ENCODE measurements at places on chromosomes 16 and 17. TPM values are rescaled to one million over a fixed set of nuclear protein-coding genes. Genes with fewer than 3 reads are reported as not detected.
A peak's percentile ranks its signal among the peaks of the same experiment; 100 is the strongest.

The ATAD5 gene
- total RNA-seq: 32.9 TPM

The KRT25 gene
- not detected for total RNA-seq

The TMEM231 gene
- total RNA-seq: 5.3 TPM

The NOXO1 gene
- total RNA-seq: not detected

DNA sequence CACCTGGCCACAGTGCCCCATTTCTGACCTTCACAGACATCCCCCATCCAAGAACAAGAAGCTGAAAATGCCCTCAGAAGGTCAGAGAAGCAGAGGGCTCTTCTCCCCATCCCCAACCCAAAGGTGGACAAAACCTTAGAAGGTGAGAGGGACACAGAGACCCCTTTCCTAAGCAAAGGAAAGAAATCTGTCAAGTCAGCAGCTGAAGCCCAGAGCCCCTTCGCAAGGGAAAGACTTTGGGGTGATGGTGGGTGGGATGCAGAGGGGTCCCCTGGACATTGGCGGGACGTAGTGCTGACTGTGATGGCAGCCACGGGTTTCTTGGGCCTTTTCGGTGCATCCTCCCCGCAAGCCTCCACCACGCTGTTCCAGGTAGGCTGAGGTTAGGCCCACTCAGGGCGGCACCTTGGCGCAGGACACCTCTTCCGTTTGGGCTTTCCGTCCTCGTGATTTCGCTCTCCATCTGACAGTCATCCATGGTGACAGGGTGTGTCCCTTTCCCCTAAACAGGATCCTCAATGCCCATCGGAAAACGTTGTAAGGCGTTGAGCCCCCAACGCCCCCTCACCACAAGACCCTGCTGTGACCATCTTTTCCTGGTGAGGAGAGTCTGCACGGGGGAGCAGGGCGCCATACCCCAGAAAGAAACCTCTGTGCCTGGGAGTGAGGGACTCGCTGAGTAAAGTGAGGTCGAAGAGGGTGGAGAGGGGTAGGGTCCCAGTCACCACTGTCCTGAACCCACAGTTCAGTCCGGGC, 10.7 kb upstream of the GSDMA start:
- DNase-seq: no peak
- H3K4me3 ChIP-seq: peak overlapping the region; percentile 39
- H3K27ac ChIP-seq: no peak overlapping the region

DNA sequence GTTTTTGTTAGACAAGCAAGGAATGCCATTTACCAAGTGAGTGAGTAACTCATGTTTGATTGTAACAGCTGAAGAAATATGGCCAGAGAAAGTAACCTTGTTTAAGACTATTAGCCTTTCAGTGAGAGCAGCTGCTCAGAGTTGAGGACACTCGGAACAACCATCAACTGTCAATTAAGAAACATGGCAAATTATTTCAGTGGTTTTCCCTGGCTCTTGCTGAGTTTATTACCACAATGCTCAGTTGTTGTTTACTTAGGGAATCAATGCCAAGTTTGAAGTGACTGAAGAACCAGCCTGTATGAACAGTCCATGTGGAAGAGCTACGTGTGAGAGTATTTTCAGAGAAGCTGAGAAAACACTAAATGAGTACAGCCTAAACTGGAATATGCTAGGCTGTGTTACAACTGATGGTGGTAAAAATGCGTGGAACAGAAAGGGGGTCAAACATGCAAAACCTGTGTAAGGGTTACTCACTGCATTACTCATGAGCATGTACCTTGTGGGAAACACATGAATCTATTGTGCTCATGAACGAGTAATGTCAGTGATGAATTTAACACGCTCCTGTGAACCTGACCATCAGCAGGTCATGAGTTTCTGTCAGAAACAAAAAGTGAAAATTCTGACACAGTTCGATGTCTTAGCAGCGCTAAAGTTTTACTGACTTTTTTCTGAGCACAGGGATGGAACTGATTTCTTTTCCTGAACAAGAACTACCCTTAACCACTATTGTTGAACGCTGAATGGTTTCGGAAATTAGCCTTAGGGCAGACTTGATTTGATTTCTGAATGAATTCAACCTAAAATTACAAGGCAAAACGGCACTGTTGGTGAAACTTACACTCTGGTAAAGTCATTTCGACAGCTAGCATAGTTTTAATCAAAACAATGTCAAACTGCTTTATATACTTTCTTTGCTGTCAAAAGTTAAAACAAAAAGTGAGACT, 33.5 kb downstream of the GNA13 start:
- peaks cover 9% of the 10 kb centered on the region for H3K36me3 ChIP-seq
- H3K4me3 ChIP-seq: peak overlapping the region; percentile 50
- DNase-seq: peak; percentile 34
- no peaks in the 10 kb centered on the region for H3K27me3 ChIP-seq

DNA sequence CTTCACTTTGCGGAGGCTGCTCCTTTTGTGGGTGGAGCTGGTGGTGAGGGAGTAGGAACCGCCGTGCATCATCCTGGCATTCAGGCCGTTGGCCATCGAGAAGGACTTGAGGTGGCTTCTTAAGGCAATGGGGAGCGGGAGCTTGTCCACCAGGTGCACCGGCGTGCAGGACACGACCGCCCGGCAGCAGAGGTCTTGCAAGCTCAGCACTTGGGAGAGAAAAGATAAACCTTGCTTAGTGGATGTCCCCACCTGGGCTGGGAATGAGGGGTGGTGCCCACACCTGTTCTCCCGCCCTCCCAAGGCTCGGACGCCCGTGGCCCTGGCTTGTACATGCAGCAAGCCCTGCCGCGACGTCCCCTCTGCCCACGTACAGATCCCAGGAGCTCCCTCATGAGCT, 9.7 kb upstream of the WDR45B start:
- H3K4me1 ChIP-seq: no peaks in the 10 kb centered on the region
- no peak for DNase-seq
- no peak overlapping the region for H3K27ac ChIP-seq
- no peaks in the 10 kb centered on the region for H3K36me3 ChIP-seq
- H3K4me3 ChIP-seq: no peak overlapping the region
- H3K27me3 ChIP-seq: no peaks in the 10 kb centered on the region

DNA sequence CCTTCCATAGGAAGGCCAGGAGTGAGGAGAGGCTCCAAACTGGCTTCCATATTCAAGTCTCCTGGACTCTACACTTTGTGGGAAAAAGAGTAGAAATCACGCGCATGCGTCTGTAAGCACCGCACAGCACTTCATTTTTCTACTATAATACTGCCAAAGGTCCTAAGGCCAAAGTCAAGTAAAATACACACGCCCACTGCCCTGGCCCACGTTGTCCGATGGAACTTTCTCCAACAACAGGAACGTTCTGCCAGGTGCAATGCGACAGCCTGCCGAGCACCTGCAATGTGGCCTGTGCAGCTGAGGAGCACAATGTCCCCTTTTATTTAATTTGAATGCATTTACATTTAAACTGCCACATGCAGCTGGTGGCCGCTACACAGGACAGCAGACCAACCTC, 23.5 kb downstream of the DNASE1 start:
- H3K27ac ChIP-seq: no peak overlapping the region
- H3K27me3 ChIP-seq: no peaks in the 10 kb centered on the region
- H3K36me3 ChIP-seq: peaks cover 41% of the 10 kb centered on the region
- DNase-seq: no peak
- no peak overlapping the region for H3K4me3 ChIP-seq

DNA sequence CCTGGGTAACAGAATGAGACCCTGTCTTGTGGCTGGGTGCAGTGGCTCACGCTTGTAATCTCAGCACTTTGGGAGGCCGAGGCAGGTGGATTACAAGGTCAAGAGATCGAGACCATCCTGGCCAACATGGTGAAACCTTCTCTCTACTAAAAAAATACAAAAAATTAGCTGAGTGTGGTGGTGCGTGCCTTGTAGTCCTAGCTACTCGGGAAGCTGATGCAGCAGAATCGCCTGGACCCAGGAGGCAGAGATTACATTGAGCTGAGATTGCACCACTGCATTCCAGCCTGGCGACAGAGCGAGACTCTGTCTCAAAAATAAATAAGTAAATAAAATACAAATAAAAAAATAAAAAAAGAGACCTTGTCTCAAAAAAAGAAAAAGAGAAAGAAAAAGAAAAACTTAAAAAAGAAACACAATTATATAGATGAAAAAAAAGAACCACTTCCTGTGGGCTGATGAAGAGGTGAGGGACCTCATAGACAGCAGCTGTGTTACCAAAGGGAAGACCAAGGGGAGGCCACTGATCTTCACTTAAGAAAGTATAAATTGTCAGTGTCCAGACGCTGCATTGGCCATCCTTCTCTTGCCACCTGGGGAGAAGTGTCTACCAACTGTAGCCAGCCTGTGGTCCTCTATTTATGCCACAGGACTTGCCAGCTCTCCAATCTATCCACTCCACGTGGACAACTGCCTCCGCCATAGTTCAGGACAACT, 24.4 kb upstream of the SMG1 start:
- H3K4me3 ChIP-seq: no peak overlapping the region
- no peaks in the 10 kb centered on the region for H3K27me3 ChIP-seq
- H3K36me3 ChIP-seq: no peaks in the 10 kb centered on the region

DNA sequence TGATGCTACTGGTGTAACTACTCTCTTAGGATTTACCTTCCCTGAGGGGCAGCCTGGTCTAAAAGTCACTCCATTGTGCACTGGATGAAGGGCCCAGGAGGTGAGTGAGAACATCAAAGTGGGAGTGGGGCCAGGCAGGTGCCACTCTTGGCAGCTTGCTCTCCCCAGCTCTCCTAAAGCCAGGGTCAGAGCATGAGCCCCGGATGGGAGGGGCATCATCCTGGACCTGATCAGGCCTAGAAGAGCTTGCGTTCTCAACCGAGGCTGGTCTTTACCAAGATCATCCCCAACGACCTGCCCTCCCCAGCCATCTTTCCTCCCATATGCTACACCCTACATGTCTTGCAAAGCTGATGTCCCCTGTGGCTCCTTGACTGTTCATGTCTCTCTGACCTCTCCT, 87.1 kb downstream of the AIPL1 start:
- H3K36me3 ChIP-seq: no peaks in the 10 kb centered on the region
- no peak for DNase-seq
- peaks cover 25% of the 10 kb centered on the region for H3K27me3 ChIP-seq
- H3K4me3 ChIP-seq: no peak overlapping the region
- H3K27ac ChIP-seq: no peak overlapping the region

GRCh38 chr17:30323895-30324319, 9.9 kb downstream of the TMIGD1 start:
- DNase-seq: peak; percentile 70
- H3K27me3 ChIP-seq: no peaks in the 10 kb centered on the region
- H3K4me1 ChIP-seq: peaks cover 34% of the 10 kb centered on the region
- no peaks in the 10 kb centered on the region for H3K36me3 ChIP-seq

GRCh38 chr17:47899643-47900042, 3.6 kb downstream of the SP2 start:
- H3K4me3 ChIP-seq: no peak overlapping the region
- no peak overlapping the region for H3K27ac ChIP-seq
- DNase-seq: no peak
- H3K36me3 ChIP-seq: peaks cover 8% of the 10 kb centered on the region
- peaks cover 40% of the 10 kb centered on the region for H3K4me1 ChIP-seq

DNA sequence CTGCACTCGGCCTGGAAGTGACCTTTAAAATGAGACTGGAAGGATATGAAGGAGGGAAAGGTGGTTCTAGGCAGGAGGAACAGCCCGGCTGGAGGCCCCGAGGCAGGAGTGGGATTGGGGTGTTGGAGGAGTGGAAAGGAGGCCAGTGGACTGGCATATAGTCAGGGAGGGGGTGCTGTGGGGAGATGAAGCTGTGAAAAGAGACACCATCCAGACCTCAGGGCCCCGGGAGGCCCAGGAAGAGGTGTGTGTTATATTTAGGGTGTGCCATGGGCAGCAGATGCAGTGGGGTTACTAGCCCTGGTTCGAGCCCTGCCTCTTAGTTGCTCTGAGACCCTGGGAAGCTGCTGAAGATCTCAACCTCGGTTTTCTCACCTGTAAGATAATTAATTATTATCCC, 18.9 kb upstream of the DOK4 start:
- no peaks in the 10 kb centered on the region for H3K36me3 ChIP-seq
- no peak for DNase-seq
- H3K27me3 ChIP-seq: no peaks in the 10 kb centered on the region
- H3K27ac ChIP-seq: no peak overlapping the region

- H3K27ac ChIP-seq: no peak overlapping the region
- no peaks in the 10 kb centered on the region for H3K27me3 ChIP-seq
- H3K4me1 ChIP-seq: peaks cover 38% of the 10 kb centered on the region
- DNase-seq: no peak
- H3K36me3 ChIP-seq: peaks cover 2% of the 10 kb centered on the region
These were observed 74.1 kb downstream of the PRKCB start for GRCh38 chr16:23909792-23910418.

GRCh38 chr17:31604936-31605335, 213.5 kb downstream of the RAB11FIP4 start:
- no peak overlapping the region for H3K4me3 ChIP-seq
- no peak overlapping the region for H3K27ac ChIP-seq
- H3K36me3 ChIP-seq: no peaks in the 10 kb centered on the region
- no peaks in the 10 kb centered on the region for H3K27me3 ChIP-seq

DNA sequence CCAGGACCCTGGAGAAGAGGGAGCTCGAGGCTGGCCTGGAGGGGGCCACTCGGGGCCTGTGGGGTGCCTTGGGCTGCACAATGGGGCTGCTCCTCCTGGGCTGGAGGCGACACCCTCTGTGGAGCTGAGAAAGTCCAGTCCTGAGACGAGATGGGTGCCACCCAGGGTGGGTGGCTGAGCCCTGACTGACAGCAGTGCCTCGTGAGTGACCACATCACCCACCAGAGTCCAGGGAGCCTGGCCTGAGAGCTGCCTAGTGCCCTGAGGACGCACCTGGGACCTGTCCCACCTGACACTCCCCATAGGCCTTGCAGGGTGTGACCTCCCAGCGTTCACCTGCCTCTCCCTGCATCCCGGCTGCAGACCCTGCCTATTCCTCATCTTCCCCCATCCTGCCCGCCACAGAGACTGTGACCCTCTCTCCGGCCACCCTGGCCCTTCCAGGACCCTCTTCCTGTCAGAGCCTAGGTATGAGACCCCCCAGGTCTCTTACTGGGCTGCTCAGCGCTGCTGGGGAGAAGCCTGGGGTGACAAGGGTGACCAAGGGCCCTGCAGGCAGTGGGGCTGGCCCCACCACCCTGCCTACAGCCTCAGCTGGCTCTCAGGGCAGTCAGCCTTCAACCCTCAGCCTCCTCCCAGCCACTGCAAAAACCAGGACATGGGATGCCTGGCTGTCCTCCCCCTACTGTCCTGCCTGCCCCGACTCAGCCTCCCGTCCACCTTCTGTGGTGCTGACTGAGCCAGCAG, 41.2 kb downstream of the TNFRSF13B start:
- H3K36me3 ChIP-seq: no peaks in the 10 kb centered on the region
- H3K27ac ChIP-seq: no peak overlapping the region
- H3K4me3 ChIP-seq: no peak overlapping the region
- H3K27me3 ChIP-seq: no peaks in the 10 kb centered on the region
